NCI-H1417 treated with DMSO at 0.1 percent for 48 hours (cell line): ENCODE measurements at places on chromosomes 5 and 9.

GRCh38 chr5:176693477-176693851 lies 46.2 kb downstream of the TSPAN17 start:
- DNase-seq, result no peak

DNA sequence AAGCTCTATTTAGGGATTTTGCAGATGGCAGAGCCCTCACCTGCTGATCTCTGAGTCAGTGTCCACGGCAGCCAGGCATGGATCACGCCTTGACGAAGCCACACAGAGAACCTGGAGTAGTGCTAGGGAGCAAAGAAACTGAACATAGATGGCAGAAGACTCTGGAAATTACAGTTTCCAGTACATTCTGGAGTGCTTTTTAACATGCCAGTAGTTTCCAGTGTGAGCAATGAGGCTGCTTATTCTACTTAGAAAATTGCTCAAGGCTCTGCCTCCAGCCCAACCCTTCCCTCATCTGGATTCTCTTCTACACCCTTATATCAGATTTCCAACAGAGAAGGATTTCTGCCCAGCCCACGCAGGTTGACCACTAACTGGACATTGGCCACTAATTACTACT lies 203.3 kb downstream of the ADAMTS12 start:
- DNase-seq, result no peak

GRCh38 chr9:4138781-4139180 lies 161.1 kb downstream of the GLIS3 start:
- no peak for DNase-seq

DNA sequence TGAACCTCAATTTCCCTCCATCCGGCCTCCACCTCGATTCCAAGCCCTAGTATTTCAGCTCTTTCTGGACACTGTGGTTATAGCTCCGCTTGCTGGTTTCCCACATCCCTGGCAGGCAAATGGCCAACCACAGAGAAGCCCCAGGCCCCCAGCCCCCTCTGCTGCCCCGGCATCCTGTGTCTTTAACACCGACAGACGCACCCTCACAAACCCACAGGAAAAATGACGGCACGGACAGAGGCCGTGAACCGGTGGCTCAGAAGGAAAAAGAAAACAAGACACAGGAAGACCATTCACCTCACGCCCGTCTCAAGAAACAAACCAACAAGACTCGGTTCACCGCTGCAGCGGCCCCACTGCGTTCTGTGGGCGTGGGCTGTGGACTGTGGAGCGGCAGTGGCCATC lies 1.5 kb upstream of the CLIC3 start:
- no peak for DNase-seq

- DNase-seq, result no peak
Measured at GRCh38 chr5:61758711-61759110, 426.7 kb downstream of the ZSWIM6 start.

DNA sequence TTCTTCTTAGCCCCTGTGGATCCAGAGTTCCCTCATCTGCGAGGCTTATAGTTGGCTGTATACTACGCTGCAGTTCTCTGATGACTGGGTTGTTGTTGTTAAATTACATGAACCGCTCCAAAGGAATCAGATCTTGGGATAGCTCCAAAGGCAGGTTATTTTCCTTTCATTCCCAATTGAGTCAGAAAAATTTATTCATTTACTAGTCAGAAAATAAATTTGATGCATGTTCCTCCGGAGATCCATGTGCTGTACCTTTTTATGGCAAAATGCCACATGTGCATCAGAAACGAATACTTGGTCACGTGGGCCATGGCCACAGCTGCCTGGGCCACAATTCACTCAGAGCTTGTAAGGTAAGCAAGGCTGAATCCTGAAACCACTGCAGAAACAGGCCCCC lies 304.0 kb downstream of the NR2F1-AS1 start:
- DNase-seq, result no peak

DNA sequence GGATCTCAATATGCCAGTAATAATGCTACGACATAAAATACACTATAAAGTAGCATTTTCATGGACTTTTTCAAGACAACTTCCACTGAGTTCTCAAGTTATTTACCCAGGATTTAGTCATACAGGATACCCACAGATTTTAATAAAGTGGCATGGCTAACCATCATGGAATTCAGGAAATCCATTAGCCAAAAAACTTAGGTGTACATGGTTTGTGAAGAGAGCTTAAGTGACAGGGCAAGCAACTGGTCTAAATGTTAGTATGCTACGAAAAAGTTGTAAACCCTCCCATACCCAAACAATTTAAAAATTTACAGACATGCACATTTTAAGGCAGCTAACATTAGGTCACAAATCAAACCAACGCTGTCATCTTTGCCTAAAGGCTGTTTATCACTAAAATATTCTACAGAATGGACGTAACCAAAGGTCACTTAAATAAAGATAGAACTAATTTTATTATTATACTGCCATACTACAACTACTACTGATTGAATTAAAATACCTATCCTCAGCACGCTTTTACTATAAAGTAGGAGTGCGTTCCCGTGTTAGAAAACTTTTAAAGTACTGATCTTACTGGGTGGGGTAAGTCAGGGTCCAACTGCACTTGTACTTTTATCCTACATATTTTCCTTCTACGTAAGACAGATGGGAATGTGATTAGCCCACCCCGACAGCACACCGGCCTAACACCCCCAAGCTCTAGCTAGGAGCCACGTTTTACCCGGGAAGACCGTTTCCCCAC lies 1.1 kb downstream of the UBTD2 start:
- DNase-seq, result no peak

DNA sequence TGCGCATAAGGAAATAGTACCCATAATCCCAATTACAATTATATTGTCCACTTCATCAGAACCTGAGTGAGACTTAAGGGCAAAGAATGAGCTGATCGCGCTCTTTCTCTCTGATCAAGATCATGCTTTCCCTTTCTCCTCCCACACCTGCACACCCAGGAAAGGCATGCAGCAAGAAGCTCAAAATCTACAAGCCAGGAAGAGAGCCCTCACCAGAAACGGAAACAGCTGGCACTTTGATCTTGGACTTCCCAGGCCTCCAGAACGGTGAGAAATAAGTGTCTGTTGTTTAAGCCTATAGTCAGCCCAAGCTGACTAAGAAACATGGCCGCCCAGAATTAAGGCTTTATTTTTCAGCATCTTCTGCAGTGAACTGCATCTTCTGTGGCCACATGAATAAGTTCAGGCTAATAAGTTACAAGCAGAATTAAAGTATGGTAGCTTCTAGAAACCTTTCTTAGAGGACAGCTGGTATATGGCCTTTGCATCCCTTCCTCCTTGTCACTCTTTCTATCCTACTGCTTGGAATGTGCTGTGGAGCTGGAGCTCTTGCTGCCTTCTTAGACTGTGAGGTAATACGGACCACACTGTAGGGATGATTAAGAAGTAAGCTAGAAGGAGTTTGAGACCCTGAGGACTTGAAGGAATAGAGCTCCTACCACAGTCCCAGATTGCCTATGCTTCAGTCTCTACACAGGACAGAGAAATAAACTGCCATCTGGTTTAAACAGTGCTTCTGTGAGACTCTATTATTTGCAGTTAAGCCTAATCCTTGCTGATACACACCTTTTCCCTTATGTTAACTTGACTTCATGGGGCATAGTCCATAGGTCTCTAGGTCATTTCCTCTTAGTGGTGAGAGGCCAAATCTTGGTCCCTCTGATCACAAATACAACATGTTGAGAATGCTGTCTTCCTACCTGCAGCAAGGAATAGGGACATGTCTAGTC lies 17.2 kb downstream of the OR2S2 start:
- DNase-seq, result no peak

DNA sequence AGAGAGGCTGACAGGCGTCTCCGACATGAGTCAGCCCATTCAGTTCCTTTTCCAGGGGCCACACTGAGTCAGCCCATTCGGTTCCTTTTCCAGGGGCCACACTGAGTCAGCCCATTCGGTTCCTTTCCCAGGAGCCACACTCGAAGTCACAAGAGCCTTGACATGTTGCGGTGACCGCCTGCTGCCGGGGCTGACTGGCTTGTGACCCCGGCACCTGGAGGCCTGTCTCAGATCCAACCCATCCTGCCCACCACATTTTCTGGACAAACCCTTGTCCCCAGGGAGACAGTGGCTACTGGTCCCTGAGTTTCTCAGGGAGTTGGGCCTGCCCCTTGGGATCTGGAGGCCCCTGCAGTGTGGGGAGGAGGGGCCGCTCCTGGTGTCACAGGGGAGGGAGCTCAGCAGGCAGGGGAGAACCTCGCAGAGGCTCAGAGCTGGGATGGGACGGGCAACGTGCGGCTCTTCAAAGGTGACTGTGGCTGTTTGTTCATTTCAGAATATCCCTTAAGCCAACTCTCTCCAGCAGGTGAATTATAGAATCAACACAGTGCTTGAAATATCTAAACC lies 40.5 kb upstream of the LPCAT1 start:
- no peak for DNase-seq

- DNase-seq, result no peak
Measured at GRCh38 chr9:134340475-134341160, 14.4 kb downstream of the RXRA start.

GRCh38 chr9:27385606-27386322 lies 88.8 kb upstream of the EQTN start:
- no peak for DNase-seq

- DNase-seq, result no peak
Measured at GRCh38 chr5:177427919-177428573, 1.6 kb downstream of the GRK6 start.
